Endodermal cell (in vitro differentiated cells): ENCODE measurements at places on chromosomes 5 and 9. TPM values are rescaled to one million over a fixed set of nuclear protein-coding genes. Genes with fewer than 3 reads are reported as not detected.

JAK2 gene
- 10.3 to 13.1 TPM (median 10.4 TPM) in 3 replicates for total RNA-seq

GRCh38 chr5:9313751-9314150 is 232.1 kb downstream of the SEMA5A start:
- no peaks in the 10 kb centered on the region for H3K4me1 ChIP-seq
- no peak overlapping the region for H3K4me3 ChIP-seq
- peak; percentile 70 for DNase-seq
- H3K36me3 ChIP-seq = peaks cover 63% of the 10 kb centered on the region
- H3K27me3 ChIP-seq = no peaks in the 10 kb centered on the region

GRCh38 chr9:88535226-88536022 is 446 bp downstream of the NXNL2 start:
- H3K4me1 ChIP-seq = no peaks in the 10 kb centered on the region
- H3K36me3 ChIP-seq = no peaks in the 10 kb centered on the region
- DNase-seq = no peak
- no peak overlapping the region for H3K27ac ChIP-seq

GRCh38 chr9:112858625-112859147 is 32.0 kb downstream of the SLC46A2 start:
- H3K4me3 ChIP-seq = no peak overlapping the region
- H3K36me3 ChIP-seq = no peaks in the 10 kb centered on the region
- no peak for DNase-seq
- no peaks in the 10 kb centered on the region for H3K27me3 ChIP-seq
- H3K27ac ChIP-seq = no peak overlapping the region

DNA sequence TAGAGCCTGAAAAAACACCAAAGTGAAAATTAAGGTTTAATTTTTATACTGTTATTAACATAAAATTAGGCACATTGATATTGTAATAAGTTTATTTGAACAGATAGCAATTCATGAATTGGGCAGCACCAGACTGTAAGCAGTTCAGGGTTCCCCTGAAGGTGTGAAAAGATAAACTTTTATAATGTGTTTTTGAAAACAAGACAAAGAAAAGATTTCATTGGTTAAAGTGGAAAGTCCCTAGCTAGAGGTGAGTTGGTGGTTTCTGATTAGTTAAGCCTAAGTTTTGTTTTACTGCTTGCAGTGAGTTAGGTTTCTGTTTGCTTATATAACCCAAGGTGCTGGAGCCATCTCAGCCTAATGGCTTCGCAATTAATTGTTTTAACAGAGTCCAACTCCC is 96.5 kb upstream of the RPS23 start:
- no peaks in the 10 kb centered on the region for H3K36me3 ChIP-seq
- H3K27ac ChIP-seq = no peak overlapping the region
- H3K4me1 ChIP-seq = no peaks in the 10 kb centered on the region
- H3K27me3 ChIP-seq = no peaks in the 10 kb centered on the region
- H3K4me3 ChIP-seq = no peak overlapping the region

CLTB gene
- total RNA-seq = 49.7 and 50.5 TPM in 2 replicates

GRCh38 chr5:96133341-96134079 is 171.9 kb upstream of the ELL2 start:
- peaks cover 2% of the 10 kb centered on the region for H3K4me1 ChIP-seq
- no peak overlapping the region for H3K27ac ChIP-seq

GGTA1 gene
- not detected in 2 replicates for total RNA-seq

TRIM36 gene
- 17.3 and 18.6 TPM in 2 replicates for total RNA-seq

DNA sequence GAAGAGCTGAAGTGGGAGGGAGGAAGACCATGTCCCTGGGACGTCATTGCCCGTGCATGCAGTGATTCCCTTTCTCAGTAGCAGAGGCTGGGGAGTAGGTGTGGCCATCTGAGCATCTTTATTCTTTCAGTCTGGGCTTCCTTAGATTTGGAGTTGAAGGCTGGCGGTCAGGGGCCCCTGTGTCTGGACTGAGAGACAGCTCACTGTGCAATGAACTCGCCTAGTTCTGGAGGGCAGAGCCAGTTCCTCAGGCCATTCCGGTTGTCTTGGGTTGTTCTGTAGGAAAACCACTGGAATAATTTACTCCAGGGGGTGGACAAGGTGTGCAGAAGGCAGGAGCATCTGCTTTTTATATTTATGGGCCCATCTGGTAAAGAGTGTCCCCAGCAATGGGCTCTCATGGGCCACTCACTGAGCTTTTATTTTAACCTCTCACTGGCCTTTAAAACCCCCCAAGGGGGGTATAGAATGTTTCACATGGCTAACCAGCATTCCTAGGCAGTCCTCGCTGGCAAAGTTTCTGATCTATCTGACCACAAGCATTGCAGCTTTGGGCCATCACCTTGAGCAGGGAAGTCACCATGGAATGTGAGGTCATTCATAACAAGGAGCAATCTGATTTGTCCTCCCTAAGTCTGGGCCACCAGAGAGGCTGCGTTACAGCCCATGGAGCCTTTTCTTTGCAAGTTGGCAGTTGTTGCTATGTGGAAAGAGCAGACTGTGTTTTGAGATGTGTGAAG is 9.2 kb downstream of the STC2 start:
- H3K36me3 ChIP-seq = no peaks in the 10 kb centered on the region
- no peak overlapping the region for H3K4me3 ChIP-seq
- no peak for DNase-seq
- no peaks in the 10 kb centered on the region for H3K27me3 ChIP-seq
- H3K4me1 ChIP-seq = no peaks in the 10 kb centered on the region

GRCh38 chr9:108835831-108836230 is 20.0 kb downstream of the ACTL7B start:
- H3K27ac ChIP-seq = no peak overlapping the region
- DNase-seq = no peak
- no peak overlapping the region for H3K4me3 ChIP-seq
- H3K36me3 ChIP-seq = no peaks in the 10 kb centered on the region

GRCh38 chr5:122915717-122916461 is 70.5 kb downstream of the SNX24 start:
- no peaks in the 10 kb centered on the region for H3K27me3 ChIP-seq
- DNase-seq = no peak
- H3K4me1 ChIP-seq = peaks cover 8% of the 10 kb centered on the region
- H3K27ac ChIP-seq = peak overlapping the region; percentile 38

DNA sequence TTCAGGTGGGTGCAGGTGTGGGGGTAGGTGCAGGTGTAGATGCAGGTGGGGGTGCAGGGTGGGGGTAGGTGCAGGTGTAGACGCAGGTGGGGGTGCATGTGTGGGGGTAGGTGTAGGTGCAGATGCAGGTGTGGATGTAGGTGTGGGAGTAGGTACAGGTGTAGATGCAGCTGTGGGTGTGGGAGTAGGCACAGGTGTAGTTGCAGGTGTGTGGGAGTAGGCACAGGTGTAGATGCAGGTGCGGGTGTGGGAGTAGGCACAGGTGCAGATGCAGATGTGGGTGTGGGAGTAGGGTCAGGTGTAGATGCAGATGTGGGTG is 94.6 kb downstream of the PHF2 start:
- no peaks in the 10 kb centered on the region for H3K4me1 ChIP-seq
- peaks cover 4% of the 10 kb centered on the region for H3K36me3 ChIP-seq
- H3K27ac ChIP-seq = no peak overlapping the region
- H3K27me3 ChIP-seq = no peaks in the 10 kb centered on the region
- no peak overlapping the region for H3K4me3 ChIP-seq

- H3K27me3 ChIP-seq = no peaks in the 10 kb centered on the region
- H3K4me3 ChIP-seq = no peak overlapping the region
- H3K4me1 ChIP-seq = peaks cover 10% of the 10 kb centered on the region
- no peaks in the 10 kb centered on the region for H3K36me3 ChIP-seq
- H3K27ac ChIP-seq = no peak overlapping the region
- no peak for DNase-seq
Observed at GRCh38 chr5:54581831-54582548, 64.4 kb downstream of the SNX18 start.
